NCI-H187 treated with DMSO at 0.1 percent for 48 hours (cell line): ENCODE measurements at places on chromosomes 3 and 15.

GRCh38 chr3:172086071-172086470, 46.7 kb downstream of the FNDC3B start:
- DNase-seq: no peak

GRCh38 chr3:69368129-69368741, 17.7 kb downstream of the FRMD4B start:
- DNase-seq: no peak

DNA sequence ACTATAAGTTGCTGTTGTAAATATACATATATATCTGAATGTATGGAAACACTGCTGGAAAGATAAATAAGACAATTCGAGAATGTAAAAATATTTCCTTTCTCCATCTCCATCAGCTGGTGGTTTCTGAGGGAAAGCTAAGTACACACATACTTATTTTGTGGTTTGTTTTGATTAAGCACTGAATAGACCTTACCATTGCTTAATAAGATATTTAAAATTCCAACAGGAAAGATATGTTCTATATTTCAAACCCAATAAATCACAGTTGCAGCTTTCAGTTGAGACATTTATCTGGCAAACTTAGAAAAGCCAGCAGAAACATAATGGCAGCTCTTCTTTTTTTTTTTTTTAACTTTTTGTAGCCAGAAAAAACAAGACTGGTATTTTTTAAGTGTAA, 160.4 kb downstream of the VGLL3 start:
- no peak for DNase-seq

DNA sequence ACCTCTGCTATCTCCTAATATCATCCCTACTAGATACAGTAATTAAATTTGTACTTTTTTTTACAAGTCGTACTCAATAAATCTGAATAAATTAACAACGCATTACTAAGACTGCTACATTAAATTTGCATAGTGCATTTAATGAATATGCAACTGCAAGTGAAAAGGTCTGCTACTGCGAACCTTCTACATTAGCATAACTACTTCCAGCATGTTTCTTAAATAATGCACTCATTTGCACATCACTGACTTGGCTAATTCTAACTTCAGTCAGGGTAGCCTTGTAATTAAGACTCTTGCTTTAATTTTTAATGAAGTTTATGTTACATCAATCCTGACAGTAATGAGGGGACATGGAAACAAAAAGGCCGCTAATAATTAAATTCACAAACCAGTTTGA, 98.9 kb upstream of the FOXB1 start:
- DNase-seq: no peak

GRCh38 chr3:186930641-186931531, 560 bp downstream of the ST6GAL1 start:
- peak; percentile 27 for DNase-seq

GRCh38 chr15:64571857-64572291, 111.5 kb downstream of the ZNF609 start:
- no peak for DNase-seq

GRCh38 chr3:184808021-184808420, 3.9 kb upstream of the VPS8 start:
- no peak for DNase-seq

- no peak for DNase-seq
Observed at GRCh38 chr3:185292238-185292637, 38.4 kb upstream of the EHHADH start.

DNA sequence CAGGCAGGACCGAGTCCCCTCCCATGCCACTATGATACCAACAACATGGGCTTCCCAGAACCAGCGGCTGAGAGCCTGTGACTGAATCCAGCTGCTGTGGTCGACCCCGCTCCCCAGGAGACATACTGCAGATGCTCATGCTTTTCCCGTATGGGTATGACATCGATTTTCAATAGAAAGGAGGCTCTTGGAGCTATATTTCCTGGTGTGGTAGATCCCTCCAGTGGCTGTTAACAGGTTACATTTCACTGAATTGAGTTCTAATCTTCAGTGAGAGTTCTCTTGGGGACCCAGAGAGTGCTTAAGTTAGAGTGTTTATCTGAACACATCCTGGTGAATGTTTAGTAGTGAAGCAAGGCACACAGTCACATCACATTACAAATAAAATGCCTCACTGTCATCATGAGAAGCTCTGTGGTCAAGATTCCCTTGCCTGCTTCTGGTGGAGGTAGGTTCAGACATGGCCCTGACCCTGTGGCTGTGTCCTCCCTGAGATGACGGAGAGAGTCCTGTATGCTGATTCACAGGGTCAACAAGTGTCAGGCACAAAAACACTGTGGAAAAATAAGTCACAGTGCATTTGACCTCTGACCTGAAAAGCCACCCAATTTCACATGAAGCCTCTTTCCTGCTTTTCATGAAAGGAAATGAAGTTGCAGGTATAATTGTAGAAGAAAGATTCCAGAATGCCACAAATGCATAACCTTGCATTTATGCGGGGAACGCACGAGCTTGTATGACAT, 110.9 kb downstream of the GABRG3 start:
- no peak for DNase-seq

DNA sequence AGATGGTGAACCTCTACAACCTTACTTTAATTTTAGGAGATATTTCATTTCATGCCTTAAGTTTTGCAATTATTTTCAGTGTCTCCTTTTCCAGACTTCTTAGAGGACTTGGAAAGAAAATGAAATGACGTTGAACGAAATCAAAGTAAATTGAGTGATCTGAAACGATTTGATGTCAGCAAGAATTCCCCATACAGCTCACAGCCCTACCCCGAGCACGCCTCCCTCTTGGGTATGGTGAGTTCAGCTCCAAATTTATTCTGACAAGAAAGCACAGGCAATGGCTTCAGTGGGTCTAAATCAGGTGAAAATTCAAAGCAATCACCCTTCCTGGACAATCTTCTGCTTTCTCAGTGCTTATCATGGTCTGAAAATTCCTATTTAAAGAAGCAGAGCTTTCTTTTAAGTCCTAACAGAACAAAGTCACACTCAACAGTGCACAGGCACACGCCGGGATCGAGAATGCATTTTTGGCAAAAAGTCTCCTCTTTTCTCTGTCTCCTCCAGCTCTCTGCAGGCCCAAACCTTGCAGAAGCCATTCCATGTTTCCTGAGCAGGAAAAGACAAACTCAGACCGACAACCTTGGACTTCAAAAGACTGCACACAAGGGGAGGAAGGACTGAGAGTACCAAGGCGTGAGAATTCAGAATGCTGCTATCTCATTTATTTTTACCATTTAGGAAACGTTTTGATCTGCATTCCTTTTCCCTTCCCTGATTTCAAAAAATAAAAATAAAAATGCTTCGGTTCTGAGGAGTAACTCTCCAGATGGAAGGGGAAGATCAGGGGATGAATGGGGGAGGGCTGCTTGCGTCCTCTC, 72.0 kb downstream of the CCNL1 start:
- no peak for DNase-seq
